ENCODE measurements at places on chromosomes 12 and 14.

GRCh38 chr12:58176296-58176869 lies 235.0 kb downstream of the ATP23 start:
- peak; percentile 2 for DNase-seq

- DNase-seq = no peak
Observed at GRCh38 chr12:56863789-56864188, 70.4 kb downstream of the SDR9C7 start.

GRCh38 chr14:99272632-99272898 lies 568 bp upstream of the BCL11B start:
- DNase-seq = no peak

GRCh38 chr12:116525418-116526001 lies 33.7 kb upstream of the MAP1LC3B2 start:
- no peak for DNase-seq

DNA sequence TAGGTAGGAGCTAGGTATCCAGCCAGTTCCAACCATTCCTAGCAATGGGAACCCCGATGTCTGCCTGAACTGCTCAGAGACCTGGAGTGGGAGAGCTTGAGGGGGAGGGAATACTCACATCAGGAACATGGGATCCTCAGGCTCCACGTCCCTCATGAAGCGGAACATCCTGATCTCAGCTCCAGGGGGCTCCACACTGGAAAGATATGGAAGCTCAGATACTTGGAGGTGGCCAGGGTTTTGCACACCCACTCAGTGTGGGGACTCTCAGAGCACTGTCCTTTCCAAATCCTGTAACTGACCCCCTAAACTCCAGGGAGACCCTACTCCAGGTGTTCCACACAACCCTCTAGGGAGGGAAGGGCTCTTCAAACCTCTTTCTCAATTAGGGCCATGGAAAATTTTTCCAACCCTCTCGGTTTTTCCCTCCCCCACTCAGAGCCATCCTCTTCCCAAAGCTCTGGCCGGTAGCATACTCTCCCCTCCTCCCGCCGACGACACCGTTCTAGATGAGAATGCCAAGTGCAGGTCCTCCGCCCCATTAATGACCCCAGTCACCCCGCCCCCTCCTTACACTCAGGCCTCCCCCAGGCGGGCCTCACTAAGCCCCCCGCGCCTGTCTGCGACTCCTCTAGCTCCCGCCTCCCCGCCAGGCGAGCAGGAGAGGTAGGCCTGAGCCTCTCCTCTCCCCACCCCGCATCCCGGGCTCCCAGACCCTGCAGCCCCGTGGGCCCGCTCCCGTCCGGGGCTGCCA lies 597 bp downstream of the MLF2 start:
- DNase-seq = no peak

DNA sequence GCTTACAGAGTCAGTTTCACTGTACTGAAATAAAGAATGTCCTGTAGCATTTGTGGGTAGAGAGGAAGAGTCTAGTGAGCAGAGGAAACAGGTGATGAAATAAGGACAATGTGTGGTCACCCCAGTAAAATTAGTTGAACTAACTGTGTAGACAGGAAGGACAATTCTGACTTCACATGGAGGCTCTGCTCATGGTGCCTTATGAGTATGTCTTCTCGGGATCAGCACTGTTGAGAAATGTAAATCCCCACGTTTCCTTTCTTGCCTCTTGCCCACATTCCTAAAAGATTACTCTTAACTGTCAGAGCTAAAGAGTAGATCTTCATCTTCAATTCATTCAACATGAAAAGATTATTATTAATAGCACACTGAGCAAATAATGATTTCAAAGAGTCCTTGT lies 113.2 kb upstream of the FLRT2 start:
- peak; percentile 58 for DNase-seq

Data from bone marrow (tissue), 2 donors.